GM12878 (cell line): ENCODE measurements at places on chromosomes 2 and 18.

- H3K36me3 ChIP-seq, result no peaks in the 10 kb centered on the region
- H3K4me3 ChIP-seq, result no peak overlapping the region
- H3K4me1 ChIP-seq, result no peaks in the 10 kb centered on the region
- no peak for DNase-seq
- H3K27me3 ChIP-seq, result no peaks in the 10 kb centered on the region
Measured at GRCh38 chr2:229456091-229456490, 185.0 kb upstream of the PID1 start.

GRCh38 chr2:20552847-20553246 is 98.1 kb downstream of the HS1BP3 start:
- no peaks in the 10 kb centered on the region for H3K36me3 ChIP-seq
- H3K4me3 ChIP-seq, result no peak overlapping the region
- no peaks in the 10 kb centered on the region for H3K27me3 ChIP-seq
- H3K4me1 ChIP-seq, result peaks cover 3% of the 10 kb centered on the region; the same call in 1 of the 2 replicates
- no peak overlapping the region for H3K27ac ChIP-seq

DNA sequence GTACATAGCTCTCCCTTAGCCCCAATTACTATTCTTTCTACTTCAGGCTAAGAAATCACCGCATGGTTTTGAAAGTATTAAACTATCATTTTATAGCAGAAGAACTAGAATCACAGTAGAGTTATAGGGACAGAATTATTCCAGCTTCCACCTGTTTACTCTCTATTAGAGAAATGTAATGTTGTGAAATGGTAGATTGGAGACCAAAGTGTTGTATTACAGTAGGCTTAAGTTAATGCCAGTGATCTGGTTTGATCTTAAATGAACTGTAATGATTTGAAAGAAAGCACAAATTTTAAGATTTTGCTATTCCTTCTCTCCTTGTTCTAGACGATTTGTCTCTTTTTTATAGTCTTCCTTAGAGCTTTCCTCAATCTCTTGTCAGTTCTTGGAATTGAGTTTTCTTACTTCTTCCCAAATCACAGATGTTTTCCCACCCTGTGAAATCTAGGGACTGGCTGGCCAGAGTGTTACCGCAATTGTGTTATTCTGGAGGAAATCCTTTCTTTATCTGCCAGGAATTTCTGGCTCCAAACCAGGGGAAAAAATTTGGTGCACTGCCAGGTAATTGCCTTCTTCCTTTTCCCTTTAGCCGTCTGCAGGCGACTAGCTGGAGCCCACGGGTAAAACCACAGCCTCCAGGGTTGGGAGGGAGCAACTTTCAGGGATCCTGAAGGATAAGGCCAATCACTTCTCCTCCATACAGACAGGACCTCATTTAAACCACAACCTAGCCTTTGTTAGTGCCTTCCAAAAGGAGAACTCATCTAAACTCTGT is 51.7 kb downstream of the NOP58 start:
- H3K36me3 ChIP-seq, result no peaks in the 10 kb centered on the region
- no peak overlapping the region for H3K4me3 ChIP-seq
- no peaks in the 10 kb centered on the region for H3K27me3 ChIP-seq
- H3K27ac ChIP-seq, result no peak overlapping the region
- no peak for DNase-seq

DNA sequence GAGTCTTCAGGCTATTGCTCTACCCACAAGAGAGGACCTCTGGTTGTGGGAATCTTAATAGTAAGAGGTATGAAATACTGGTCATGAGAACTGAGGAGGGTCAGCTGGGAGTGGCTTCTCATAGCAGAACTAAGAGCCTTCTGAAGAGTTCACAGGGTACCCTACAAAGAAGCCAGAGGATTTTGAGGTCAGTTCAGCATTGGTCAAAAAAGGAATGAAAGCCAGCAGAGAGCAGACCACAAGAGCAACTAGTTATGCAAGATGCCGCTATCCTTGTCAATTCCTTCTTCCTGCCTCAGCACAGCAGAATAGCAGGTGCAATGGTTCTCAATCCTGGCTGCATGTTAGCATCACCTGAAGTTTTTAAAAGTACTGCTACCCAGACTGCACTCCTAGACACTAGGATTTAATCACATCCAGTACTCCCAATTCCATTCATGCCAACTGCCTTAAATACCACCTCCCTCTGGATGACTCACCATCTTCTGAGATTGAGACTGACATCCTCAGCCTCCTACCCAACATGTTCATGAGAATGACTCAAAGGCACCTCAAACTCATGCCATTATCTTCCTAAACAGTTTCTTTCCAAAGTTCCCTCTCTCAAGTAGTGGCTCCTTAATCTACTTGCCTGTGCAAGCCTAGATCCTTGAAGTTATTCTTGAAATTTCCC is 81.0 kb upstream of the RBMS1 start:
- H3K4me1 ChIP-seq, result no peaks in the 10 kb centered on the region
- no peak overlapping the region for H3K4me3 ChIP-seq
- H3K27me3 ChIP-seq, result no peaks in the 10 kb centered on the region
- no peak for DNase-seq

GRCh38 chr2:12399240-12399639 is 317.5 kb upstream of the TRIB2 start:
- no peak overlapping the region for H3K4me3 ChIP-seq
- H3K27ac ChIP-seq, result no peak overlapping the region
- H3K4me1 ChIP-seq, result no peaks in the 10 kb centered on the region
- no peaks in the 10 kb centered on the region for H3K27me3 ChIP-seq
- DNase-seq, result no peak

DNA sequence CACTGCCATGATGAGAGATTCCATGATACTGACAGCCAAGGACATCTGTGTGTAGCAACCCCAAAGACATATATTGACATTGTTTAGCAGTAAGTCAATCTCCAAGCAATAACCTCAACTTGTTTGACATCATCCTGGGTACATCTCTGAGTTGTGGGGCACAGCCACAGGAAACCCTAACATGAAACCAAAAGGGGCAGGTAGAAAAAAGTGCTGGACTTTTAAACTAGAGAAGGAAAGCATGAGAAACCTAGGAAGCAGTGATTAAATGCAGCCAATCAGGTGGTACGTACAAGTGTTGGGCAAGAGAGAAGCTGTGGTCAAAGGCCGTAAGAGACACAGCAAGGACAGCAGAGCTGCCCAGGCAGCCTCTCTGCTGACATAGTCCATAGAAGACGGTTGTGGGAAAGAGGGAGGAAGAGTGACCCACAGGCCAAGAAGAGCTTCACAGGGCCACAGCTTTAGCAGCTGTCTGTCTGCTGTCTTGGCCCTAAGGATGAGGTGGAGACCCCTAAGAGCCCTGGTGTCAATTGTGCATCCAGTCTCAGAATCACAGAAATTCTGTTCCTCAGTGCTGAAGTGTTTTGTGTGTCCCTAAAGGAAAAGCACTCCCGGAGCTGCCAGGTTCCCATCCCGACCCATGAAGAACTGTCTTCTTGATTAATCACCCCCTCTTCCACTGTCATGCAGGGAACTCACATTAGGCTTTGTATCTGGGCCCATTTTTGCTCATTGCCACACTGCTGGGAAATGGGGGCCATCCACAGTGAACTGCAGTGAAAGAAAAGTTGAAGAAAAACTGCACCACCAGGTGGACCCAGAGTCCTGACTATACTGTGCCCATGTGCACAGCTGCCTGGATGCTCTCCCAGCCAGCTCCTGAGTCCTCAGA is 25.4 kb upstream of the CHN1 start:
- no peak overlapping the region for H3K4me3 ChIP-seq
- DNase-seq, result no peak
- no peaks in the 10 kb centered on the region for H3K4me1 ChIP-seq
- no peak overlapping the region for H3K27ac ChIP-seq

GRCh38 chr2:173544641-173545363 is 190.1 kb downstream of the CDCA7 start:
- no peak for DNase-seq
- no peak overlapping the region for H3K27ac ChIP-seq
- H3K27me3 ChIP-seq, result no peaks in the 10 kb centered on the region; the same call in 1 of the 2 replicates
- H3K4me1 ChIP-seq, result no peaks in the 10 kb centered on the region

DNA sequence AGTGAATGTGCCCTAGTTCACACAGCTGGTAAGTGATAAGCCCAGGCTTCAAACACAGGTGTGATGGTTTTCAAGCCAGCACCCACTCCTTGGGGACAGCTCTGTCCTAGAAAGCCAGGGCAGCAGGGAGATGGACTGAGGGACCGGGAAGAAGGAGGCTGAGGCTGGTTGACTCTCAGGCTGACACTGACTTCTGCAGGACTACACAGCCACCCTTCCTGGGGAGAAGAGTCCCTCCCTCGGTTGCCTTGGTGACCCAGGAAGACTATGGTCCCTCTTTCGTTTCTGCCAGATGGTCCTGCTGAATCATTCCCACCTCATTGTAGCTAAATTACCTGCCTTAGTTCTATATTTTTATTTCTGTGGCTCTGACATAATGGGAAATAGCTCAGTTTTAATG is 11.3 kb upstream of the FSHR start:
- no peaks in the 10 kb centered on the region for H3K4me1 ChIP-seq
- no peak overlapping the region for H3K27ac ChIP-seq
- no peaks in the 10 kb centered on the region for H3K27me3 ChIP-seq

- DNase-seq, result no peak
- no peaks in the 10 kb centered on the region for H3K27me3 ChIP-seq
- H3K36me3 ChIP-seq, result no peaks in the 10 kb centered on the region
- peaks cover 35% of the 10 kb centered on the region for H3K4me1 ChIP-seq
- H3K27ac ChIP-seq, result no peak overlapping the region
Measured at GRCh38 chr2:226903179-226903578, 67.3 kb downstream of the RHBDD1 start.

- H3K4me3 ChIP-seq, result no peak overlapping the region
- peaks cover 11% of the 10 kb centered on the region; the same call in 1 of the 2 replicates for H3K4me1 ChIP-seq
- H3K27me3 ChIP-seq, result no peaks in the 10 kb centered on the region
- no peak for DNase-seq
Measured at GRCh38 chr2:9594366-9595054, 36.3 kb downstream of the YWHAQ start.

DNA sequence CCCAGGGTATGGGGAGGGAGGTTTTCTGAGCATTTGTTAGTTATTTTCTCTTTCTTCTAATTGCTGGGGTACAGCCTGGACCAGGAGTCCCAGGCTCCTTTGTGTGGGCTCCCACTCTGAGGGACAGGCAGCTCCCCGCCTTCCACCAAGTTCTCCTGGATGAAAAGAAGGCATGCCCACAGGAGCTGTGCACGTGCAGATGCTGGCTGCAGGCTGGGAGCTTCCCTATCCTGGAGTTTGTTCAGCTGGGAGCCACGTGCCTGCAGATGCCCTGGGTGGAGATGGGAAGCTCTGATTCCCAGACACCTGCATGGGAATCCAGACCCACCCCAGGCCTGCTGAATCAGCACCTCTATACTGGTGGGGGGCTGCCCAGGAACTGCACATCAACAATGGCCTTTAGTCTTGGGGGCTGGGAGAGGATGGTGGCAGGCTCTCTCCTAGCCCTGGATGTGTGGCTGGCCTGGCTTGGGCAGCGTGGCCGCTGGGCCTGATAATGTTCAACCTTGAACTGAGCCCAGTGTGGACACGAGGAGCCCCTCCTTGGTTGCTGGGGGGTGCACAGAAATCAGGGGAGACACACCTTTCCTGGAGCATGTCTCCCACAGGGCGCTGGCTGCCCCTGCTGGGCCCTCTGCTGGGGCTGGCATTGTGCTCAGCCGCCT is 233.6 kb upstream of the HS6ST1 start:
- peaks cover 2% of the 10 kb centered on the region for H3K27me3 ChIP-seq
- H3K4me1 ChIP-seq, result no peaks in the 10 kb centered on the region
- DNase-seq, result no peak
- no peak overlapping the region for H3K27ac ChIP-seq
- H3K4me3 ChIP-seq, result no peak overlapping the region

DNA sequence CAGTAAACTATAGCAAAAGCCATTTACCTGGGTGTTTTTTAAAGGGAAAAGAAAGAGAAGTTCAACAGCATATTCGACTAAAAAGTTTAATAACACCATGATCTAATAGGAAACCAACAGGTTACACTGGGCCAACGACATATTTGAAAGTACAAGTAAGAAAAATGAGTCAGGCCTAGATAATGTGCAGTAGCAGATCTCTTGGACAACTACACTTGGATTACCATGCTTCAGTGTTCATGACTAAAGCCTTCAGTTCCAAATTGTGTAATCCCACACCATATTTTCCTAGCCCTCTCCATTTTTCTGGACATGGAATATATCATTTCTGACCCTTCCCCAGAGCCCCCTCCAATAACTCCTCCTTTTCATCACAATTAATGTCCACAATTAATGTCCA is 39.1 kb upstream of the FIGN start:
- H3K27ac ChIP-seq, result no peak overlapping the region
- DNase-seq, result no peak
- no peak overlapping the region for H3K4me3 ChIP-seq
- no peaks in the 10 kb centered on the region for H3K4me1 ChIP-seq
- no peaks in the 10 kb centered on the region for H3K27me3 ChIP-seq

- no peak overlapping the region for H3K4me3 ChIP-seq
- H3K27me3 ChIP-seq, result no peaks in the 10 kb centered on the region
- H3K4me1 ChIP-seq, result no peaks in the 10 kb centered on the region
- H3K27ac ChIP-seq, result no peak overlapping the region
- H3K36me3 ChIP-seq, result no peaks in the 10 kb centered on the region
- DNase-seq, result no peak
Measured at GRCh38 chr18:32459361-32460101, 11.2 kb downstream of the GAREM1 start.

DNA sequence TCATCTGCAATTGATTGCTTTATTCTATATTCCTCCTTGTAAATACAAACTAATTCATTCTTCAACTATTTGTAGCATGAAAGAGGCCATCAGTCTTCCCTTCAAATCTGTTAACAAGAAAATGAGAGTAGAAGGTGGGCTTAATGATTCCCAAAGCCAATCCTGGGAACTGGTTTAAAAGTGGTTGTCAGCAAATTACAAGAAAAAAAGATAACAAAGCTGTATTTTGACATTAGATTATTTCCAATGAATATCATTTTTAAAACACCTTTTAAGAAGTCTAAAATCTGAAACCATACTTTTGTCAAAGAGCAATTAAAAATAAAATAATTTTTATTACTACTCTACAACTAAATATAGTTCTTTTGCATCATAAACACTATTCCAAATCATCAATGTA is 139.2 kb downstream of the DYM start:
- H3K27ac ChIP-seq, result no peak overlapping the region
- H3K4me3 ChIP-seq, result no peak overlapping the region
- H3K27me3 ChIP-seq, result no peaks in the 10 kb centered on the region
- no peak for DNase-seq
- no peaks in the 10 kb centered on the region for H3K4me1 ChIP-seq

- no peak overlapping the region for H3K4me3 ChIP-seq
- H3K36me3 ChIP-seq, result no peaks in the 10 kb centered on the region
- DNase-seq, result no peak
- H3K4me1 ChIP-seq, result no peaks in the 10 kb centered on the region
Measured at GRCh38 chr18:75659535-75660023, 232.1 kb upstream of the SMIM21 start.

GRCh38 chr18:8871489-8871888 is 166.1 kb downstream of the MTCL1 start:
- H3K36me3 ChIP-seq, result no peaks in the 10 kb centered on the region
- H3K4me3 ChIP-seq, result no peak overlapping the region
- no peaks in the 10 kb centered on the region for H3K4me1 ChIP-seq
- no peak for DNase-seq
- no peaks in the 10 kb centered on the region; the same call in 1 of the 2 replicates for H3K27me3 ChIP-seq

GRCh38 chr2:105418522-105418921 is 19.7 kb upstream of the FHL2 start:
- H3K27ac ChIP-seq, result no peak overlapping the region
- H3K4me3 ChIP-seq, result no peak overlapping the region
- no peaks in the 10 kb centered on the region for H3K36me3 ChIP-seq
- H3K27me3 ChIP-seq, result no peaks in the 10 kb centered on the region; the same call in 1 of the 2 replicates
- H3K4me1 ChIP-seq, result no peaks in the 10 kb centered on the region
- no peak for DNase-seq
